ENCODE measurements at places on chromosomes 16 and 17.

GRCh38 chr16:27954191-27954590 lies 109.3 kb downstream of the GSG1L start:
- DNase-seq = no peak

- DNase-seq = no peak
These were observed 488 bp downstream of the TMEM100 start for GRCh38 chr17:55722016-55722736.

DNA sequence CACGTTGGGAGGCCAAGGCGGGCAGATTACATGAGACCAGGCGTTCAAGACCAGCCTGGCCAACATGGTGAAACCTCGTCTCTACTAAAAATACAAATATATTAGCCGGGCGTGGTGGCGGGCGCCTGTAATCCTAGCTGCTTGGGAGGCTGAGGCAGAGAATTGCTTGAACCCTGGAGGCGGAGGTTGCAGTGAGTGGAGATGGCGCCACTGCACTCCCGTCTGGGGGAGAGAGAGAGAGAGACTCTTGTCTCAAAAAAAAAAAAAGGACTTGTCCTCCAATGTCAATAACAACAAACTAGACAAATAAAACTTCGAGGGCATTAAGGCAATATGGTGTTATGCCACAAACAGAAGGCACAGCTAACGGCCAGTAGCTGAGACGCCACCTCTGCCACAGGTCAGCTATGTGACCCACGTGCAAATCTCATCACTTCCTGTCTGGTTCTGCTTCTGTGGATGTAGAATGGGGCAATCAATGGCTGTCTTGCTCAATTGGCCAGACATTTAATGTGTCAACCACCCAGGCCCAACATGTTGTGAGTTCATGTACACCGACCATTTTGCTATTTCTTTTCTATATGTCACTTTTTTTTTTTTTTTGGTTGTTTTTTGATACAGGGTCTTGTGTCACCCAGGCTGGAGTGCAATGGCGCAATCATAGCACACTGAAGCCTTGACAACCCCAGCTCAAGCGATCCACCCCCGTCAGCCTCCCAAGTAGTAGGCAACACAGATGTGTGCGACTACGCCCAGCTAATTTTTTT lies 834 bp upstream of the TXNDC11 start:
- DNase-seq = peak; percentile 39

DNA sequence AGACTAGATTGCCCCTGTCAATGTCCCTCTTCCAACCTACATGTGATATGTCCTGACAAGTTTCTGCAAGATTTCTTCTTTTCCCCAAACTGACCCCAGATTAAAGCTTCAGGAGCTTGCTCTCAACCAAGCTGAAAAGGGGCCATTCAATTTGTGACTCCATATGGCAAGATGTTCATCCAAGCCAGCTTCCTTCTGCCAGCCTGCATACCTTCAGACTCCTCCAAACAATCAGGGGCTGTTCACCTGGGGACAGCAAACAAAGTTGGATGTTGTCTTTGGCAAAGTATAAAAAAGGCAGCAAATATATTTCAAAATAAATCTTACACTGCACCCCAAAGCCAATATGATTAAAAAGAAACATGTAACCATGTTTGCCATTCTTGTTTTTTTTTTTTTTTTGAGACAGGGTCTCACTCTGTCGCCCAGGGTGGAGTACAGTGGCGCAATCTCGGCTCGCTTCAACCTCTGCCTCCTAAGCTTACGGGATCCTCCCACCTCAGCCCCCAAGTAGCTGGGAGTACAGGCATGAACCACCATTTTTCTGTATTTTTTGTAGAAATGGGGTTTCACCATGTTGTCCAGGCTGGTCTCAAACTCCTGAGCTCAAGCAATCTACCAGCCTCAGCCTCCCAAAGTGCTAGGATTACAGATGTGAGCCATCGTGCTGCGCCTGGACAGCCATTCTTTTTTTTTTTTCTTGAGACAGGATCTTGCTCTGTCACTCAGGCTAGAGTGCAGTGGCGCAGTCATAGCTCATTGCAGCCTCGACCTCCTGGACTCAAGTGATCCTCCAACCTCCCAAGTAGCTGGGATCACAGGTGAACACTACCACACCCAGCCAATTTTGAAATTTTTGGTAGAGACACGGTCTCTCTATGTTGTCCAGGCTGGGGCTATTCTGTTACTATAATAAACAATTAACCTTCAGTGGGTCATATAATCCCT lies 50.0 kb upstream of the AKAP1 start:
- no peak for DNase-seq

DNA sequence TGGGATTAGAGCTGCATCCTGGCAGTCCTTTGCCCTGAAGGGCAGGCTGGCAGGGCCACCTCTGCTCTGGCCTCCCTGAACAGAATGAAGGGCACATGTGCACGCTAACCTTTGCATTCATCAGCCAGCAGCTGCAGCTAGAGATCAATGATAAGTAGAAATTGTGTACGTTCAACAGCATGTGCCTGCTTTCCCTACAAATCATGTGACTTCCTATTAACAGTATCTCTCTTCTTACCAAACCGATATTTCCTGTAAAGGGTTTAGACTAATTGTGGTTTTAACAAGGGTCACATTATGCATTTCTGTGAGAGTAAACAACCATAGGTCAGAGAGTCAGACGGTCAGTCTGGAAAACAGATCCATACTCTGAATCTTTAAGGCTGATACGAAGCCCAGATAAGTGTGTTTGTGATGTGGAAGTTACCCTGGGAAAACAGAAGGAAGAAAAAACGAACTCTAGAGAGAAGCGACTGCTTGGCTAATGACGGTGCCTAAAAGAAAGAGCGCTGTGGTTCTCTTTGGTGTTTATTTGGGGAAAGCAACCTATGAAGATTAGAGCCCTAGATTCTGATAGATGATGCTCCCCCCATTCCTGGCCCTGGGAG lies 219.4 kb downstream of the MAF start:
- DNase-seq = no peak

DNA sequence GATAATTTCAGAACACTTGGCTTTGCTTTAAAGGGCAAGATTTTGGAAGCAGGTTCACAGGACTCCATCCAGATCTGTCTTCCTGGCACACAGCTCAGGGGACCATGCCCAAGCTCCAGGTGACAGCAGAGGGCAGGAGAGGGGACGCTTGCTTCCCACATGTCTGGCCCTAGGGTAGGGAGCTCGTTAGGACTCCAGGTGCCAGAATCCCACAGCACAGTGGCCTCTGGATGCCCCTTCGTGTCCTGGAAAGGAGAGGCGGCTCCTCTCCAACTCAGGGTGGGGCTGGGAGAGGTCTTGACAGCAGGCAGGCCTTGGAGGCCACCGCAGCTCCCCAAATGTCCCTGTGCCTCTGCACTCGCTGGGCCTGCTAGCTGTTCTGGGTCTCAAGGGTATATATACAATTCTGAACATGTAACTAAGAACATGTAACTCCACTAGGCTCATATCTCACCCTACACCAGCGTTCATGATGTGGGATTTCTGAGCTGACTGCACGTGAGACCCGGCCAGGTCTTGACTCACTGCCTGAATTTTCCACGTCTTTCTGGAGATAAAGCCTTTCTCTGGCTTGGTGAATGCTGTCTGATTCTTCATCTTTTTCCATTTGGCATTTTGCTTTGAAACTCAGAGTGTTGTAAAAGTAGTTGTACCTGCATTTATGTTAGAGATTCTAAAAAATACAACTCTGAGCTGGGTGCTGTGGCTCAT lies 52.8 kb downstream of the MARCHF10 start:
- DNase-seq = no peak

DNA sequence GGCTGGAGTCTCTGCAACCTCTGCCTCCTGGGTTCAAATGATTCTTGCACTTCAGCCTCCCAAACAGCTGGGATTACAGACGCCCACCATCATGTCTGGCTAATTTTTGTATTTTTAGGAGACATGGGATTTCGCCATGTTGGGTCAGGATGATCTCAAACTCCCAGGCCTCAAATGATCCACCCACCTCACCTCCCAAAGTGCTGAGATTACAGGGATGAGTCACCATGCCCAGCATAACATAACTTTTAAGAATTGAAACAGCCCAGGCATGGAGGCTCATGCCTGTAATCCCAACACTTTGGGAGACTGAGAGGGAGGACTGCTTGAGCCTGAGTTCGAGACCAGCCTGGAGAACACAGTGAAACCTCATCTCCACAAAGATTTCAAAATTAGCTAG lies 2.5 kb downstream of the RSL1D1 start:
- peak; percentile 48 for DNase-seq

DNA sequence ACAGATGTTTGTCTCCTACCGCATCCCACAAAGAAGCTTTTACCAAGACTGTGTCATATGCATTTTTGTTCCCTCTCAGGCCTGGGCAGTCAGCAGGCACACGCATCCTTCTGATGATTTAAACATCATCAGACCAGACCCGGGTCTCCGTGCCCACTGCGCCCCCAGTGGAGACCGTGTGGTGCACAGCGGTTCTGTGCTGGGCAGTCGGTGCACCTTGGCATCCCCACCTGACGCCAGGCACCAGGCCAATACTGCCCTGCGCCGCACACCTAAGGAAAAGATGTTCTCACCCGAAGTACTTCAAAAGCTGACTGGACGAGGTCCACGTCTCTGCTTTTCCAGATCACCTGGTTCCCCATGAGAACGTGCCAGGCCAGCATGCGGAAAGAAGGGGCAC lies 10.6 kb upstream of the PLD6 start:
- no peak for DNase-seq

GRCh38 chr16:70752426-70752825 lies 48.5 kb downstream of the VAC14 start:
- DNase-seq = no peak

- DNase-seq = no peak
These were observed 22.9 kb downstream of the C1QTNF1 start for GRCh38 chr17:79046916-79047280.

- no peak for DNase-seq
These were observed 35.8 kb upstream of the C1QL1 start for GRCh38 chr17:45003877-45004276.

- peak; percentile 70 for DNase-seq
These were observed 68.7 kb downstream of the AIPL1 start for GRCh38 chr17:6366221-6366666.

DNA sequence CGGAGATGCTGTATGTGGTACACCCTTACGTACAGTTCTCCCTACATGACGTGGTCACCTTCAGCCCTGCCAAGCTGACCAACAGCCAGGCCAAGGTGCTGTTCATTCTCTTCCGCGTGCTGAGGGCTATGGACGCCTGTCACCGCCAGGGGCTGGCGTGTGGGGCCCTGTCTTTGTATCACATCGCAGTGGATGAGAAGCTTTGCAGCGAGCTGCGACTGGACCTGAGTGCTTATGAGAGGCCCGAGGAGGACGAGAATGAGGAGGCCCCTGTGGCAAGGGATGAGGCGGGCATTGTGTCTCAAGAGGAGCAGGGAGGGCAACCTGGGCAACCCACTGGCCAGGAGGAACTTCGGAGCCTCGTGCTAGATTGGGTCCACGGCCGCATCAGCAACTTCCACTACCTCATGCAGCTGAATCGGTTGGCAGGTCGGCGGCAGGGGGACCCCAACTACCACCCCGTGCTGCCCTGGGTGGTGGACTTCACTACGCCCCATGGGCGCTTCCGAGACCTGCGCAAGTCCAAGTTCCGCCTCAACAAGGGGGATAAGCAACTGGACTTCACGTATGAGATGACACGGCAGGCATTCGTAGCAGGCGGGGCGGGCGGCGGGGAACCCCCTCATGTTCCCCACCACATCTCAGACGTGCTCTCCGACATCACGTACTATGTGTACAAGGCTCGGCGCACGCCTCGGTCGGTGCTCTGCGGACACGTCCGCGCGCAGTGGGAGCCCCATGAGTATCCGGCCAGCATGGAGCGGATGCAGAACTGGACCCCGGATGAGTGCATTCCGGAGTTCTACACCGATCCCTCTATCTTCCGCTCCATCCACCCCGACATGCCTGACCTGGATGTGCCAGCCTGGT lies 1.4 kb downstream of the WDR81 start:
- no peak for DNase-seq

- DNase-seq = no peak
These were observed 6.3 kb downstream of the HSBP1 start for GRCh38 chr16:83813823-83814658.

DNA sequence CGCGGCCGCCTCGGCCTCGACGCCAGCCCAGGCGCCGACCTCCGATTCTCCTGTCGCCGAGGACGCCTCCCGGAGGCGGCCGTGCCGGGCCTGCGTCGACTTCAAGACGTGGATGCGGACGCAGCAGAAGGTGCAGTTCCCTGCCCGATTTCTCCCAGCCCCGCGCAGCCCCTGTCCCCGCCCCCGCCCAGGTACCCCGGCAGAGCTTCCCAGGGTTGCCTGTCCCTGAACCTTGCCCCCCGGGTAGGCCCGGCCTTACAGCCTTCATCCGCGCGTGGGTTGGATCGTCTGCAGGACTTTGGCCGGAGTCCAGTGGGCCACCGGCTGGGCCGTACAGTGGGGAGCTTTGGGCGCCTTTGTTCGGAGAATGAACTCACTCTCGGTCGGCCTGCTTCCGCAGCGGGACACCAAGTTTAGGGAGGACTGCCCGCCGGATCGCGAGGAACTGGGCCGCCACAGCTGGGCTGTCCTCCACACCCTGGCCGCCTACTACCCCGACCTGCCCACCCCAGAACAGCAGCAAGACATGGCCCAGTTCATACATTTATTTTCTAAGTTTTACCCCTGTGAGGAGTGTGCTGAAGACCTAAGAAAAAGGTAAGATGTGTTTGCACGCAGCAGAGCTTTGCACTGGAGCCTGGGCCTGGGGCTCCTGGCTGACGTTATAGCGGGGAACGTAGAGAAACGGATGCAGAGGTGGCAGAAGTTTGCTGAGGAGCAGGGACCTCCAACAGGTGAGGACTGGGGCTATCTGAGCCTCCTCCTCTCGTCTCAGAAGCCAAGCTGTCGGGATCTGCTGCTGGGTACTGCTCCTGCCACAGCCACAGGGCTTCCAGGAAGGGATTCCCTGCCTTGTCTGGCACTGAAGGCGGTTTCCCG lies 593 bp downstream of the GFER start:
- DNase-seq = no peak

DNA sequence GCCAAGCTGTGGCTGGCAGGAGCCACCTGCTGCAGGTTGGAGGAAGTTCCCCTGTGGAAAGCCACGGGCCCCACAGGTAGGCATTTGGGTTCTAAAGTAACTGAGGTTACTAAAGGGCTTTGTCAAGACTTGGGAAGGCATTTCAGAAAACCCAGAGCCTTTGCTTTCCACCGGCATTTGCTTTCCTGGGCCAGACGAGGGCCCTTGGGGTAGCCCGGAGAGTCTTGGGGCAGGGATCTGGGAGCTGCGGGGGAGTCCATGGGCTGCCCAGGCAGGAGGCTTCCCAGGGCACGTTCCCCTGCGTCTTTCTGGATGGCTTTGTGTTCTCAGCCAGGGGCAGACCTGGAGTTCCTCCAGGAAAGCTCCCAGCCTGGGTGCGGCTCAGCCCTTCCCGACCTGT lies 43.5 kb downstream of the JPH3 start:
- no peak for DNase-seq

DNA sequence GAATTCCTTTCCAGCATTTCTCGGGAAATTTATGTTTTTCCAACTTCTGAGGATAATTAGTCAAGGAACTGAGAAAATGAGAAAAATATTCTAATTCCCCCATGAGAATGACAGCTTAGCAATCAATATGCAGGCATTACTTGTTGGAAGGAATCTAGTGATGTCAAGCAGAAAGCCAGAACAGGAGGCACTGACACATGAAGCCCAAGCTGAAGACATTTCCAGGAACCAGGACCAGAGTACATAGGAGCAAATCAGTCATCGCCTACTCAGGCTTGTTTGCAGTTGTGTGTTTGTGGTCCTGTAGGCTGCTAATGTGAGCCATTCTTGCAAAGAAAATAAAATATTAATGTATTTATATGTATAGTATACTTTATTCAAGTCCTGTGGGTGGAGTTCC lies 89.7 kb downstream of the SALL1 start:
- no peak for DNase-seq
